Hematopoietic multipotent progenitor cell treated with erythropoietin and hydrocortisone succinate and interleukin-3 and kit ligand, for 8 days (in vitro differentiated cells): ENCODE measurements at places on chromosomes 13 and 19.

DNA sequence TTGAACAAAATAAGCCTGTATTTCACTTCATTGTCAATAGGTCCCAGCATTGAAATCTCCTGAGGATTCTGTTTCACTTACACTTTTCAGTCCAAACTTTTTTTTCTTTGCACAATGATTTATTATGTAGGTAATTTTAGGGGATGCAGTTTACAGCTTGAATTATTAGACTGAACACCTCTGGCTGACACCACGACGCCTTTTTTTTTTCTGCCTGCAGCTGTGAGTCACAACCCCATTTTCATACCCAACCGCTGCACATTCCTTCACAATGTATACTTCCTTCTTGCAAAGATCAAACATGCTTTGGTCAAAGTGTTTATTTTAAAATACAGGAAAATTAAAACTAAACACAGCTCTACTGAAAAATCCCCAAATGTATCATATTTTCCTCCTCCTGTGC lies 11.4 kb downstream of the ZIC2 start:
- no peak for DNase-seq

DNA sequence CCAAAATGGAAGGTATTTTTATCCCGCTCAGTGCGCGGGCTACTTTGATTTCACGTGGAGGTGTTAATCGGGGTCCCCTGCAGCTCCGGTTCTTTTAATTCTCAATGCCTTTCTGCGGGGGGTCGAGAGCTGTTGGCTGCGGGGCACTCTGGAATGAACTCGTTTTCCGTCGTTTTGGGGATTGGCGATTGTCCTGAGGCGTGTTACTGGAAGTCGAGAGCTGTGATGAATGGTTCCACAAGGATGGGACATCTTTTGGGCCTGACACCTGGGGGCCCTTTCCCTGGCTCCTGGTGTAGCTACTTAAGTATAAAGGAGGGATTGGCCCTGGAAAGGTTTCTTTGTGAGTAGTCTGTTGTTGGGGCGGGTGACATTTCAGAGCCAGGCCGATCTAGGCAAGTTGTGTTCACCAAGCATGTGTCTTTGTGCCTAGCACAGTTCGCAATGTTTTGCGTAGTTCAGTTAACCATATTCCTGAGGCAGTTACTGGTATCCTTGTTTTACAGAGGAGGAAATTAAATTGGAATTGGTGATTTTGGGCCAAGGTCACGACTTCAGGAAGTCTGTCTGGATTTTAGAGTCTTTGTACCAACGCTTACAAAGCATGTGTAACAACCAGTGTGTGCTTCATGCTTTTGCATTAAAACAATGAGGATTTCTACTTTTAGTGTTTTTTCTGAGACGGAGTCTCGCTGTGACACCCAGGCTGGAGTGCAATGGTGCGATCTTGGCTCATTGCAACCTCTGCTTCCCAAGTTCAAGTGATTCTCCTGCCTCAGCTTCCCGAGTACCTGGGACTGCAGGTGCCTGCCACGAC lies 846 bp downstream of the RPL13A start:
- no peak for DNase-seq

DNA sequence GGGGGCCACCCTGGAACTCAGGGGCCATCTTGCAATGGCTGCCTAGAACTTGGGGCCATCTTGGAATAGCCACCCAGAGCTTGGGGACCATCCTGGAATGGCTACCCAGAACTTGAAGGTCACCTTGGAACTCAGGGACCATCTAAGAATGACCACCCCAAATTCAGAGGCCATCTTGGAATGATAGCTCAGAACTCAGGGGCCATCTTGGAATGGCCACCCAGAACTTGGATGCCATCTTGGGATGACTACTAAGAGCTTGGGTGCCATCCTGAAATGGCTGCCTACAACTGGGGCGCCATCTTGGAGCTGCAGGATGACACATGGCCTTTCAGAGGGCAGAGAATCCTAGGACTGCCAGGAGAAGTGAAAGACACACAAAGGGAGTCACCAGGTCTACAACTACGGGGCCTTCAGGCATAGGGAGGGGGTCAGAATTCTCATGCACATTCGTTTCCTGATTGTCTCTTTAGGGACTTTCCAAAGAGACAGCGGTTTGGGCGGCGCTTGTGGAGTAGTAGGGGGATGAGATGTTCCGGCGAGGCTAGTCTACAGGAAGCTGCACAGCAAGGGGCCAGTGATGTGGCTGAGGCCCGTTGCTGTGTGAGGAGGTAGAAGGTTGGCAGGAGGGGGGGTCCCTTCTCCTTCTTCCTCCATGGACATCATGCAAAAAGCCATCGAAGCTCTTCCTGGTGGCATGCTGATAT lies 125.0 kb downstream of the IER2 start:
- DNase-seq, result no peak

DNA sequence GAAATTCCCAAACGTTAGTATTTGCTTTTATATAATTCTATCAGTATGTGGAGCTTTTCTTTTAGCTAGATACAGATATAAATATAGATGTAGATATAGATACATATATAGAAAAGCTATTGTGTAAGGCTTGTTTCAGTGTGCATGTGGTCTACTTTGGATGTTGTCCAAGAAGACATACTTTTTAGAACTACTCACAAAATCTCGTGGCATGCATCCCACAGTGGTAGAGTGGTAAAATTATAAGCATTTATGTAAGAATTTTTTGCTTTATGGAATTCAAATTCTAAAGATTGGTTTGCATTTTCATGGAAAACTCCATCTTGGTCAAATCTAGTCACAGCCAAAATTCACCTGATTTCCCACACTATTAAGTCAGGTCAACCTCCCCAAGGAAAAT lies 880.4 kb downstream of the EFNB2 start:
- DNase-seq, result no peak
